ENCODE measurements at places on chromosomes 3 and 15.

GRCh38 chr15:58369261-58369701 is 62.5 kb upstream of the LIPC start:
- DNase-seq: peak; percentile 58

GRCh38 chr15:80590761-80591355 is 104.3 kb upstream of the ABHD17C start:
- no peak for DNase-seq

DNA sequence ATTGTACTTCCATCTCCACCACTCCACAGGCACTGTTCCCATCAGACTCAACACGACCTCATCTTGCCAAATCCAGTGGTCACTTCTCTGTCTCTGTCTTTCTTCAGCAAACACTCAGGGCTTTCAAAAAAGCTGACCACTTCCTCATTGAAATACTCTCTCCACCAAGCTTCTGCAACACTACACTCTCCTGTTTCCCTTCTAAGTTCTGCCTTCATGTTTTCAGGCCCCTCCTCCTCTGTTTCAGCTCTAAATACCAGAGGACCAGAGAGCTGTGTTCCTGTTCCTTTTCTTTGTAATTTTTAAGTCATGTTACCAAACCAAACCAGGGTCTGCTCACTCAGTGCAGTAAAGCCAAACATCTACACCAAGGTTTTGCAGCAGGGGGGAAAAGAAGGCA is 33.8 kb upstream of the ACP3 start:
- DNase-seq: peak; percentile 7

DNA sequence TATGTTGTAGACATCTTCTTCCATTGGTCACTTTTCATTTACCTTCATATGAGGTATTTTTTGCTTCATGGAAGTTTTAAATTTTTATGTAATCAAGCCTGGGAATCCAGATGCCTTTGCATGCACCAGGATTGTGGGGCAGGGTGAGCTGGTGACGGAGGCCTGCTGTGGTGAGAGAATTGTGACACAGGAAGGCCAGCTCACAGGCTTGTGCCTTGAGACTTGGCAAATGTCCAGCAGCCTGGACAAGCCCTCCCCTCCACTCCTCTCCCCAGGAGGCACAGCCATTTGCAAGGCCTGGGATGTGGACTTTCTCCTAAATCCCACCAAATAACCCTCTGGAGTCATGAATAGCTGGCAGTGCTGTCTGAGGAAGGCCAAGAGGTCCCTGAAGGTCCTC is 67.4 kb downstream of the RHCG start:
- no peak for DNase-seq

Data from CD4-positive, alpha-beta T cell treated with Interleukin-21 for 1 hour (primary cell).